ENCODE measurements at places on chromosomes 2 and 18.

DNA sequence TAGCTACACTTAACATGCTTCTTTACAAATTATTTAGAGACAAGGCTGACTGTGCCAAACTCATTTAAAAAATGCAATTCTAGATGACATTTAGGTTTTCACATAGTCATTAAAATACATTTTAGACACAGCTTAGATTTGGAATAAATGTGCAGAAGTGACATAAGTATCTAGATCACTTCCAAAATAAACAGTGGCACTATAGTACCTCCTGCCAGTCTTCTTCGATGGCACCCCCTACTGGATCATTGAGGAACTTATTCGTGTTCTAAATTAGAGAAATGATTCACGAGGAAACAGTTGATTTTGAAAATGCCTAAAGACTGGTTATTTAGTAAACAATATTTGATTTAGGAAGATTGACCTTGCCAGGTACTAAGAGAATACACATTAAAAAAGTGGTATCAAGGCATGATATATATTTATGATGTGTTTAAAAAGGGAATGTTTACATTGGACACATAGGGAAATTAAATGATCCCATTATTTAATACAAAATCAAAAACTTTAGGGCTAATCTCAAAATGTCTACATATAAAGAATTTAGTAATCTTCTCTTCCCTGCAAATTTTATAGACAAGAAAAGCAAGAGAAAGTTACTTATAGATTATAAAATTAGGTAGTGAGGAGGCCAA is 323.9 kb downstream of the XIRP2 start:
- DNase-seq: no peak

- DNase-seq: no peak
Observed at GRCh38 chr2:61759718-61760117, 94.1 kb downstream of the FAM161A start.

- DNase-seq: no peak
Observed at GRCh38 chr2:70461414-70461813, 92.2 kb downstream of the TGFA start.

DNA sequence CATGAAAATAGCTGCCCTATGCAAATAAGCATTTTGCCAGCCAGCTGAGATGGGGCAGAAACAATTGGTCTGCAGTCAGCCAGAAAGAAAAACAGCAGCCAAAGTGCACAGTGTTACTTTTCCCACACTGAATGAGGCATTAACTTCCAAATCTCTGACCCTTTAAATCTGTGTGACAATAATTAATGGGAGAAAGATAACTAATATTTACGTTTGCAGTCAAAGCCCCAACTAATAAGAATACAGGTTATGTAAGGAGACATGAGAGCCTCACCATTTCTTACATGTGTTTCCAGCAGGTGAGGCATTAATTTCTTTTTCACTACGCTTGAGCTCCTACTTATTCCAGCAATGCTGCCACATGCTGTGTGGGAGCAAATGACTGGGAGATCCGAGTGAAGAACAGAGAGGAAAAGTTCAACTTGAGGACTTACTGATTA is 339.0 kb downstream of the SATB2 start:
- no peak for DNase-seq

DNA sequence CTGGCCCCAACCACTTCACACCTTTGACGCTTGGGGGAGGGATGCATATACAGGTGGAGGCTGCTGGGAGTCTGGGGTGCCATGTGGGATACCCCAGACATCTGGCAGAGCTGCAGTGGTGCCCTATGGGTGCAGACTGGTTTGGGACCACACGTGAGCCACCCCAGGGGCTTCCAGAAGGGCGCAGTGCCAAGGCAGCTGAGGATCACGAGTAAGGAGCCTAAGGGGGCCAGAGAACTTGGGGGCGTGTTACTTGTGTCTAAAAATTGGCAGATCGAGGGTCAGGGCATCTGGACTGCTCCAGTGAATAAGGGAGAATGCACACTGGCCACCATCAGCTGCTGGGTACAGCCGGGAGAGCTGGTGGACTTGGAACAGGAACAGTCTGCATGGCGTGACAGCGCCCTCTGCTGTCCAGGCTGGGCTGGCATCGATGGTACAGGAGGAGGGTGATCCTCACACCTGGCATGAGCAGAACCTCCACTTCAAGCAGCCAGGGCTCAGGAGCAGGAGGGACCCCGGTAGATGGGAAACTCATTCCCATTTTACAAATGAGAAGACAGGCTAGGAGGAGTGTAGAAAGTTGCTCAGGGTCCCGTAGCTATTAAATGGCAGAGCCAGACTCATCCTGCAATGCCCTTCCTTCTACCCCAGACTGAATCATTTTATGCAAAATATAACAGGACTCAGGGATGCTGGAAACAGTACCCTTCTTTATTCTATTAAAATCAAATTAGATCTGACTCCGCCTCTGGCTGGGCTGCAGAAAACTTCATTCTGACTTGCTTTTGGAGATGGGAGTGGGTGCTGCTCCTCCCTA is 60.4 kb downstream of the ATOH8 start:
- DNase-seq: peak; percentile 94

DNA sequence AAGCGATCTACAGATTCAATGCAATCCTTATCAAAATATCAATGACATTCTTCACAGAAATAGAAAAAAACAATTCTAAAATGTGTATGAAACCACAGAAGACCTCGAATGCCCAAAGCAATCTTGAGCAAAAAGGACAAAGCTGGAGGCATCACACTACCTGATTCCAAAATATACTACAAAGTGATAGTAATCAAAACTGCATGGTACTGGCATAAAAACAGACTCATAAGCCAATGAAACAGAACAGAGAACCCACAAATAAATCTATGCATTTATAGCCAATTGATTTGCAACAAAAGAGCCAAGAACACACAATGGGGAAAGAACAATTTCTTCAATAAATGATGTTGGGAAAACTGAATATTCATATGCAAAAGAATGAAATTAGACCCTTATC is 99.2 kb downstream of the POLR1A start:
- no peak for DNase-seq

DNA sequence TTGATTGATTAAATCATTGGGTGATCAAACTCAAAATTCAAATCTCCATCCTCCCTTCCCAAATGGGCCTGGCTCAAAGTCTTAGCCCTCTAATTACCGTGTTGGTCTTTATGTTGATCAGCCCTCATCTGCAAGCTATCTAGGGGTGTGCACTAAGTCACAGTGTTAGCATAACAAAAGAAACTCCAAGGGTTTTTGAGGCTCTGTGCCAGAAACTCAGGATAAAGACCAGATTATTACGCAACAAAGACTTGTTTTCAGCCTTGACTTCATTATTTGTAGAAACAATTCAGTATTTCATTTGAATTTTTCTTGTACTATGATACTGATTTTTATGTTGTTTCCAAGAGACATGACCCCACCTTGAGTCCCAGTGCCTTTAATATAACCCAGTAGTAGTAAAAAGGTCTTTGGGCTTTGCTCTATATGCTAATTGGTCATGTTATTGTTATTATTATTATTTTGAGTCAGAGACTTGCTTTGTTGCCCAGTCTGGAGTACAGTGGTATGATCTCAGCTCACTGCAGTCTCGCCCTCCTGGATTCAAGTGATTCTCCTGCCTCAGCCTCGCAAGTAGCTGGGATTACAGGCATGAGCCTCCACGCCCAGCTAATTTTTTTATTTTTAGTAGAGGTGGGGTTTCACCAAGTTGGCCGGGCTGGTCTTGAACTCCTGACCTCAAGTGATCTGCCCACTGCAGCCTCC is 13.9 kb downstream of the PSMD14 start:
- DNase-seq: no peak

GRCh38 chr18:44171301-44171700 is 509.4 kb upstream of the SETBP1 start:
- no peak for DNase-seq

GRCh38 chr2:193382583-193382982 is 1187.8 kb upstream of the TMEFF2 start:
- no peak for DNase-seq

GRCh38 chr2:213227458-213227857 is 56.8 kb upstream of the SPAG16 start:
- DNase-seq: no peak

DNA sequence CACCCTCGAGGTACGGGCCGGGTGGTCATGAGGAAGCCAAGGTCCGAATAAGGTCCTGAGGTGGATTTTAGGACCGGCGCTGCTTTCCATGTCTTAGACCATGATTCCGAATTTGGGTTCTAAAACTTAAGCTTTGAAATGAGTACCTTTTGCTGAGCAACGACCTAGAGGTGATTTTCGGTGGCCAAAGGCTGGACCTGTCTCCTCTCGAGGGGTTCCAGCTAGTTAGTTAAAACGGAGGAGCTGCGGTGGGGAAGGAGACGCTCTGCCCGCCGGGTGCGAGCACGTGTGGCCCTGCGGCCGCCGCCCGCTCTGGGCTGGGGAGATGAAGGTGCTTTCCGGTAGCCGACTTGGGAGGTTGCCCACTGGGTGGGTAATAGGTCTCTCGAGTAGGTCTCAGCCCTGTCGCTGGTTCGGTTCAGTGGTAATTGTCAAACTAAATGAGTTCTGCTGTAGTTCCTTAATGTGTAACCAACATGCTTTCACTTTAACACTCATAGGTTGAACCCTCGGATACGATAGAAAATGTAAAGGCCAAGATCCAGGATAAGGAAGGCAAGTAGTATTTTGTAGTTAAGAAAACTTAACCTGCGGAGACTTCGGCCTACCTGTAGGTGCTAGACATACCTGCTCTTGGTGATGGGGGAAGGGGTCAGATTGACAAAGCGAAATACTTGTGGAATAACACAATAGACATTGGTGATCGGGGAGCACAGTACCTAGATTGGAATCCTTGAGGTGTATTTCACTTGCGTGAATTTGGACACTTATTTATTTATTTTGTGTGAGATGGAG is 572 bp downstream of the RPS27A start:
- DNase-seq: no peak

DNA sequence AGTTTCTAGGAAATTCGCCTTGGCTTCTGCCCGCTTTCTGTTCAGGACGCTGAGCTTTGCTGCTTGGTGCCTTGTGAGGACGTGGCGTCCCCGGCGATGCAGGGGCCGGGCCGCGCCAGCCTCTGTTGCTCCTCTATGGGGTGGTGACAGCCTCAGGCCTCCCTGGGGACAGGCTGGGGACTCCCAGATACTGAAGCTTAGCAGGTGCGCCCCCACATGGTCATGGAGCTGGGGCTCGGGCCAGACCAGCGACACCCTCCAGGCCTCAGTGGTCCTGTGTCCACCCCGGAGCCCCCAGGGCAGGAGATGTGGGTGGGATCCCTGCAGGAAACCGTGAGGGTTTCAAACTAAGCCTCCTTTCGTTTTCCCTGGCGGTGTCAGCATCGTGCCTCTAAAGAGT is 29.2 kb downstream of the KCNG2 start:
- no peak for DNase-seq

DNA sequence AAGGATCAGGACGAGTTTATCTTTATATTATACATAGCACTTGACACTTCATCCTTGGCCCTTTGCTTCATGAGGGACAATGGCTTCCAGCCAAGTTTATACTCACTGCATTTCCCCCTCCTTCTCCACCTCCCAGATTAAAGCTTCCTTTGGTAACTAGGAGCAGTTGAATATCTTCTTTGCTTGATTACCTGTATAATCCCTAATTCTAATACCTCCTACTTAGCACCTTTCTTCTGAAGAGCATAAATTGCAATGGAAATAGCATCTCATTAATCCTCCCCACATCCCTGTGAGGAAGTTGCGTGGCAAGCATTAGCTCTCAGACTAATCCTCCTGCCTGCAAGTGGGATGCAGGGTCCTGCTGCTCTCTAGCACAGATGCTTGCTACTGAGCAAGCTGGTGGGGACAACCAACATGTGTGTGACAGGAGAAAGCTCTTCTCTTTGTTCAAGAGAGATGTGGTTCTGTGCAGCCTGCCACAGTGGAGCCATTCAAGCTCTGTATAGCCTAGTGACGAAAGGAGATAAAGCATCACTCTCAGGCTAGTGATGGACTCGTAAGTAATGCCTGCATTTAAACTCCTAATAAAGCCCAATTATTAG is 19.1 kb downstream of the KLHL14 start:
- no peak for DNase-seq

GRCh38 chr2:239241431-239241960 is 159.3 kb downstream of the HDAC4 start:
- DNase-seq: no peak

GRCh38 chr18:65567372-65567771 is 183.4 kb upstream of the CDH7 start:
- no peak for DNase-seq

- DNase-seq: no peak
Observed at GRCh38 chr2:236833501-236834073, 252.1 kb upstream of the COPS8 start.

GRCh38 chr2:36423619-36424120 is 68.1 kb downstream of the CRIM1 start:
- DNase-seq: no peak

DNA sequence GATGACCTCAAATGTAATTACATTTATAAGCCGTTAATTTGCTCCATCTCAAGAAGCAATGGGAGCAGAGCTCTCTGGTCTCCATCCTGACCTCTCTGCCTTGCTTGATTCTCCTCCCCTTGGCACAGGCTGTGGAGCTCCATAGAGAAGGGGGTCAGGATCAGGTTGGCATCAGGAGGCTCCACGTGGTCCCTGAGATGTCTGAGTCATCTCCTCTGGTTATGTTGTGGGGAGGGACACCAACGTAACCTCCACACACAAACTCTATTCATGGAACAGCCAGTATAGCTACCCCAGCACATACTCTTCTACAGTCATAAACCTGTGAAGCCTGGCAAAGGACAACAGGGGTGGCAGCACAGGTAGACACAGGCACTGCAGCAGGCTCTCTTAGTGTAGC is 29.0 kb downstream of the TRABD2A start:
- no peak for DNase-seq

GRCh38 chr18:31190919-31191318 is 28.3 kb upstream of the DSC1 start:
- no peak for DNase-seq

DNA sequence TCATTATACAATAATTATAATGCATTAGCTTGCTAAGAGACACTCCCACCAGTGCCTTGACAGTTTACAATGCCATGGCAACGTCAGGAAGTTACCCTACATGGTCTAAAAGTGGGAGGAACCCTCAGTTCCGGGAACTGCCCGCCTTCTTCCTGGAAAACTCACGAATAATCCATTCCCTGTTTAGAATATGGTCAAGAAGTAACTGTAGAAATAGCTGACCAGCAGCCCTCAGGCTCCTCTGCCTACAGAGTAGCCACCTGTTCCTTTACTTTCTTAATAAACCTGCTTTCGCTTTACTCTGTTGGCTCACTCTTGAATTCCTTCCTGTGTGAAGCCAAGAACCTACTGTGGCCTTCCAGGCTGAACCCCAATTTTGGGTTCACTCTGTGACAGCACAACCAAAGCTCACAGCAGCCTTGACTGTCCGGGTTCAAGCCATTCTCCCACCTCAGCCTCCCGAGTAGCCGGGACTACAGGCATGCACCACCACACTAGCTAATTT is 20.0 kb upstream of the PTPN2 start:
- no peak for DNase-seq

- DNase-seq: no peak
Observed at GRCh38 chr2:46448641-46449040, 30.7 kb upstream of the TMEM247 start.

DNA sequence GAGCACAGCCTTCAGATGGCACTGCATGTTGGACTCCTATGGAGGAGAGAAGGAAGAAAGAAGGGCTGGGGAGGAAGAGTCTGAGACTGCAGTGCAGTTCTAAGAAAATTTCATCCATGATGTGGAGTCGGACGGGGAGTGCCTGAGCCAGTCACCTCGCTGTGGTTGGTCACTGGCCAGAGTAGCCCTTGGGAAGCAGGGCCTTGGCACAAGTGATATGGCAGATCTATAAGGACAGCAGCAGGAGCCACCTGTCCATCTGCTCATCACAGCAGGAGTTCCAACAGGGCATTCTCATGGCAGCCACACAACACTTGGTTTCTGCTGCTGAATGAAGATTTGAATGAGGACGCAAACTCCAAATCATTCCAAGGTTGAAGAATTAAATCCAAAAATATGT is 314.8 kb downstream of the CYP26B1 start:
- DNase-seq: no peak

Data from type B pancreatic cell (in vitro differentiated cells).